Fibroblast of skin of back (primary cell): ENCODE measurements at places on chromosomes 16 and 17.
A peak's percentile ranks its signal among the peaks of the same experiment; 100 is the strongest.

DNA sequence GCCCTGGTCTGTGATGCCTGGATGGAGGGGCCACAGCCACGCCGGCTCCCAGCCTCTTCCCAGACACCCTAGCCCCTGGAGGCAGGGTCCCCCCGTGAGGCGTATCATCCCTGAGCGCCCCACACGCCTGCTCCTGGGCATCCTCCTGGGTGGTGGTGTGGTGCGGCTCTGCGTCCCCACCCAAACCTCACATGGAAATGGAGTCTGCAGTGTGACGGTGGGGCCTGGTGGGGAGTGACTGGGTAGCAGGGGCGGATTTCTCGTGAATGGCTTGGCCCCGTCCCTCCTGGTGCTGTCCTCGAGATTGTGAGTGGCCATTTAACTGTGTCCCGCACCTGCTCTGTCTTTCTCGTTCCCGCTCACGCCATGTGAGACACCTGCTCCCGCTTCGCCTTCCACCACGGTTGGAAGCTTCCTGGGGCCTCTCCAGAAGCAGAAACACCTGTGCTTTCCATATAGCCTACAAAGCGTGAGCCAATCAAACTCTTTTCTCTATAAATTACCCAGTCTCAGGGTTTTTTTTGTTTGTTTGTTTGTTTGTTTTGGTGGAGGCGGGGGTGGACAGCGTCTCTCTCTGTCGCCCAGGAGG is 5.9 kb upstream of the SSTR5 start:
- no peak for DNase-seq

GRCh38 chr17:72192800-72193192 is 72.0 kb downstream of the SOX9 start:
- DNase-seq = peak; percentile 13

- peak; percentile 50 for DNase-seq
Measured at GRCh38 chr17:68512960-68513474, 787 bp downstream of the PRKAR1A start.

DNA sequence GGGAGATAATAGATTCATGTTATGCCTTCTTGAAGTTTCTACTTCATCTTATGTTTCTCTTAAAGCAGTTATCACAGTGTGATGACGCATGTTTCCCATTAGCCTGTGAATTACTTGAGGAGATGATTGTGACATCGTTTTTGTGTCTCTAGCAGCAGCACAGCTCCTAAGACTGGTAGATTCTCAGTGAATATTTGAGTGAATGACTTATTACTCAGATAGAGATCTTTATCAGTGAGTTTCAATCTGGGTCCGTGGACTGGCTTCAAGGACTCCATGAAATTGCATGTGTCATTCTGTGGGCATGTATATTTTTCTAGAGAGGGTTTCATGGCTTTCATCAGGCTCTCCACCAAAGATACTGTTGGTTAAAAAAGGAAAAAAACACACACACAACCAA is 29.9 kb downstream of the YPEL2 start:
- peak; percentile 94 for DNase-seq

- peak; percentile 12 for DNase-seq
Measured at GRCh38 chr16:55349867-55350266, 25.9 kb downstream of the IRX6 start.

DNA sequence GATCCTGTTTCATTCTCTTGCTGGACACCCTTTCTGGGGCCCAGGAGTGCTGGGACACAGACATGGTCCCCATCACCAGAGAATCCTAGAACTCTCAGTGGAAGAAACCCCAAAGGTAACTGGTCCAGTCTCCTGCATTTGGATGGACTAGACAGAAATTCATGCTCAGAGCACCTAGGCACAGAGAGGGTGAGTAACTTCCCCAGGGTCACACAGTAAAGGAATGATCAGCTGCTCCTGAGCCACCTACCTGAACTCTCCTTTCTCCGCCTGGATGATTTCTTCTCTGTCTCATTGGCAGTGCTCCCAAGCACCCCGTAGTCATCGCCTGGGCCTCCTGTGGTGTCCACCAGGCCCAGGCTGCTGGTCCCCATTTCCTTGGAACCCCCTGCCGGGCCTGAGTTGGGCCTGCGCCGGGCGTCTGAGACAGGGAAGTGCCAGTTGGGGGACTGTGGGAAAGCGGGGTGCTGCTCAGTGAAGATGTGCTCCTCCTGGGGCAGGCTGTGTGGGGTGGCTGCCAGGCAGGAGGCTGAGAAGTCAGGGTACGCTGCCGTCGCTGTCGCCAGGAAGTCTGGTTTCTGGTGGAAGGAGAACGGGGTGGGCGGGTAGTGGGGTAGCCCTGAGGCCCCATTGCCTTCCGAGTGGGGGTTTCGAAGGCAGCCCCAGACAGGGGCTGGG is 767 bp downstream of the MEOX1 start:
- no peak for DNase-seq

- peak; percentile 72 for DNase-seq
Measured at GRCh38 chr17:68054296-68054900, 18.9 kb downstream of the KPNA2 start.

- DNase-seq = peak; percentile 85
Measured at GRCh38 chr16:83143788-83144187, 517.0 kb downstream of the CDH13 start.

GRCh38 chr16:73279451-73279850 is 231.5 kb upstream of the ZFHX3 start:
- no peak for DNase-seq

GRCh38 chr17:75077072-75077495 is 10.7 kb upstream of the SLC16A5 start:
- no peak for DNase-seq
